ENCODE measurements at places on chromosomes 5 and 9.

- DNase-seq, result no peak
These were observed 93.1 kb upstream of the ITGA1 start for GRCh38 chr5:52694648-52695047.

DNA sequence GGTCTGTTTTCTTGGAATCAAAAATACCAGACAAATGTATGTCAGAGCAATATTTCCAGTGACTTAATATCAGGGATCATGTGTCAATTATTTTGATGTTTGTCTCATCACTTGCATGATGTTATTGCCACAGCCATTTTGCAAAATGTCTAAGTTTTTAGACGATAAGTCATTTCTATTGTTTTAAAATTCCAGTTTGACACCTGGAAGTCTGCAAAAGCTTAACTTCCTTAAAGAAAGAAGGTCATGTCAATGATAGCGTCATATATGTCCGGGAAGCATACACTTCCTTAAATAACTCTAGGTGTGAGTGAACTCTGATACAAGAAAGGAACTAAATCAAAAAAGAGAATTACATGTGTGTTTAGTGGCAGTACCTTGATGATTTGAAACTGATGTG is 259.5 kb downstream of the EDIL3 start:
- DNase-seq, result no peak

DNA sequence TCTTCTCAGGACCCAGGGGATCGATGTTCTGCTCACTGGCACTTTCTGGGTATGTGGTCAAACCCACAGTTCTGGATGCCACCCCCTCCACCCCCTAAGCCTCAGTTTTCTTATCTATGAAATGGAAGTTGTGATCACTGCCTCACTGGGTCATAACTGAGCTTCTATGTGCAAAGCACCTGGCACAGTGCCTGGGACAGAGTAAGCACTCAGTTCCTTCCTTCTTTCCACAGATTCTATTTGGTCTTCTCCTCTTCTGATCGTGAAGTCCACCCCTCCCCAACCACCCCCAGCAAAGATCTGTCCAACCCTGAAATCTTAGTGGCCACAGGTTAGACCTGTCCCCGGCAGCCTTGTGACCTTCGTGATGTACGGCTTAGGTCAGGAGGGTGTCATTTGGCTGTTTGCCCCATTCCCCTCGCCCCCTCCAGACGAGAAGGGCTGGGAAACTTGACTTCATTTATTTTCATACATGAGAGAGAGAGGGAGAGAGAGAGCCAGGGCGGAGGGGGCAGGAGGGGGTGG is 181.4 kb downstream of the FGF18 start:
- DNase-seq, result no peak

- DNase-seq, result peak; percentile 4
These were observed 95.3 kb downstream of the KLF4 start for GRCh38 chr9:107394264-107394663.

- no peak for DNase-seq
These were observed at the start of gene BRINP1 for GRCh38 chr9:119368681-119369581. BRINP1 (minus strand) TSS chr9:119369435; CDS start chr9:119313355, 56,080 bp downstream.

DNA sequence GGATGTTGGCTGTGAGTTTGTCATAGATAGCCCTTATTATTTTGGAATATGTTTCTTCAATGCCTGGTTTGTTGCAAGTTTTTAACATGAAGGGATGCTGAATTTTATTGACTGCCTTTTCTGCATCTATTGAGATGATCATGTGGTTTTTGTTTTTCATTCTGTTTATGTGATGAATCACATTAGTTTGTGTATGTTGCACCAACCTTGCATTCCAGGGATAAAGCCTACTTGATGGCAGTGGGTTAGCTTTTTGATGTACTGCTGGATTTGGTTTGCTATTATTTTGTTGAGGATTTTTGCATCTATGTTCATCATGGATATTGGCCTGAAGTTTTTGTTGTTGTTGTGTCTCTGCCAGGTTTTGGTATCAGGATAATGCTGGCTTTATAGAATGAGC is 225.6 kb downstream of the PCSK1 start:
- DNase-seq, result no peak

GRCh38 chr5:10655161-10655971 is 91.5 kb downstream of the ANKRD33B start:
- no peak for DNase-seq

DNA sequence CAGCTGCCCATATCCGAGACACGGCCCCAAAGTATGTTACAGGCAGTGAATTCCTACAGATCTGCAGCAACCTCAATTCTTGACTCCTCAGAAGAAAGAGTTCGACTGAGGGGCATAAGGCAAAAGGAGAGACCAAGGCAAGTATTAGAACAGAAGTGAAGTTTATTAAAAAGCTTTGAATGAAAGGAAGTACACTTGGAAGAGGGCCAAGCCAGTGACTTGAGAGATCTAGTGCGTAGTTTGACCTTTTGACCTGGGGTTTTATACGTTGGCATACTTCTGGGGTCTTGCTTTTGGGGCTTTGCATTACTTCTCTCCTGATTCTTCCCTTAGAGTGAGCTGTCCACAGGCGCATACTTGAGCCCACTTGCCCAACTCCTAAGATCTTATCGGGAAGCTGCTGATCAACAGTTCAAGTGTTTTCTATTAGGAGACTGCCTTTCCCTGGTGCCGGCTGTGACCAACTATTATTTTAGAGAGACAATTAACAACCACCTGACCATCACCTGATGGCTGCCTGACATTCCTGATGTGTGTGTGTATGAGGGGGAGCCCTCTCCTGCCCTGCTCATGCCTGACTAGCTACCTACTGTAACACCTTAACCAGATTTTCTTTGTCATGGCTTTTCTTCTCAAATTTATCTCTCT is 1.5 kb upstream of the DEPDC1B start:
- no peak for DNase-seq

GRCh38 chr5:109316634-109317033 is 93.1 kb downstream of the PJA2 start:
- peak; percentile 13 for DNase-seq

DNA sequence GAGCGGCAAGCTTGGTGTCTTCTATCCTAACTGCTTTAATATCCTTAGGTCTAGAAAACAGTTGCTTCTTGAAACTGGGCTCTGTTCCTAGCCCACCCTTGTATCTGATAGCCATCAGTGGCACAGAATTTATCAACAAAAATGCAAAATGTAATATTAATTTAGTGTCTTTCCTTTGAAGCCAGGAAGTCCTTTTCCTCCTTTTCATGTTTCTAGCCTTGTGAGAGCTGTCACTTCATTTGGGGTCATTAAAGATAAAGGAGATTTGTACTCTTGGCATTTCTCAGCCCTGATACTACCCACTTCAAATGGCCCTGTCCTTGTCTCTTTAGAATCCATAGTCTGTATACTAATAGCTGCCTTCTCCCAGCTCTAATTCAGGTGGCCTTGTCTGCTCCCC is 111.0 kb downstream of the GAS1 start:
- no peak for DNase-seq

- no peak for DNase-seq
These were observed 58.9 kb upstream of the ORM1 start for GRCh38 chr9:114263853-114264510.

- DNase-seq, result no peak
These were observed 42.9 kb downstream of the LRRTM2 start for GRCh38 chr5:138832218-138832617.

DNA sequence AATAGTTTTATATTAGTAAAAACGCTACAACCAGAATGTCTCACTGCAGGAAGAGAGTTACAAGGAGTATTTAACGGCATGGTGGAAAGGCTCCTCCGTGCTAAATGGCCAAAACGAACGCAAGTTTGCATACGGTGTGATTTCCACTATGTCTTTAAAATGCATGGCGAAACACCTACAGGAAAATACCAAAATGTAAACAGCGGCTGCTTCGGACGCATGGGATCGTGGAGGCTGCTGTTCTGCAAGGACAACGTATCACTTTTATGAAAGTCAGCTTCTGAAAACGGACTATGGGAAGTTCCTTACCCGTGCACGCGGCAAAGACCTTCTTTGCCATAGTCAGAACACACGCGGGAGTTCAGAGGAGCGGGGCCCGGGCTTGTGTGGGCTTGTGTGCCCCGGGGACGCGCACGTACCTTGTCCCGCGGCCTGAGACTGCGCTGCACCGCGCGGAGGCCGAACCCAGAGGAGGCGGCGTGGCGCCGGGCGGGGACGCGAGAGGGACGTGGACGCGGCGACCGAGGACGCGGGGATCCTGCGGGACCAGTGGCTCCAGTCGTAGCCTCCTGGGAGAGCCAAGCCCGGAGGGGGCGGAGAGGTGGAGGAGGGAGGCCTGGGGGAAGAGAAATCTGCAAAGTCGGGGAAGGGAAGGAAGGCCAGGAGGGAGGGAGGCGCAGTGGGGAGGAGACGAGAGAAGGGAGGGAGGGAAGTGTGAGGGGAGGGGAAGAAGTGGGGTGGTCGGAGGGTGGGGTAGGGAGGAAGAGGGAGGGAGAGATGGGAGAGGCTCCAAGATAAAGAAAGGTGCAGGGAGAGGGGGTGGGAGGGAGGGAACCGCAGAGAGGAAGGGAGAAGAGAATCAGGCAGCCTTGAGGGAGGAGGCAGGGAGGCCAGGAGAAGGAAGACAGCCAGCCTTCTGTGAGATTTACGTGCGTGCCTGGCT is at the start of gene CMBL:
CMBL (minus strand) TSS at position 697 of the 943 bp plus-strand sequence. CDS start 17,140 bp downstream, outside the sequence.
- DNase-seq, result peak; percentile 42

GRCh38 chr5:16508730-16509531 is 43.3 kb upstream of the ZNF622 start:
- DNase-seq, result no peak

GRCh38 chr5:177111720-177112394 is 21.7 kb upstream of the NSD1 start:
- DNase-seq, result no peak

GRCh38 chr5:72494623-72495124 is 12.5 kb downstream of the ZNF366 start:
- peak; percentile 91 for DNase-seq

- no peak for DNase-seq
These were observed 236.1 kb downstream of the ADAMTSL1 start for GRCh38 chr9:18710065-18710464.

DNA sequence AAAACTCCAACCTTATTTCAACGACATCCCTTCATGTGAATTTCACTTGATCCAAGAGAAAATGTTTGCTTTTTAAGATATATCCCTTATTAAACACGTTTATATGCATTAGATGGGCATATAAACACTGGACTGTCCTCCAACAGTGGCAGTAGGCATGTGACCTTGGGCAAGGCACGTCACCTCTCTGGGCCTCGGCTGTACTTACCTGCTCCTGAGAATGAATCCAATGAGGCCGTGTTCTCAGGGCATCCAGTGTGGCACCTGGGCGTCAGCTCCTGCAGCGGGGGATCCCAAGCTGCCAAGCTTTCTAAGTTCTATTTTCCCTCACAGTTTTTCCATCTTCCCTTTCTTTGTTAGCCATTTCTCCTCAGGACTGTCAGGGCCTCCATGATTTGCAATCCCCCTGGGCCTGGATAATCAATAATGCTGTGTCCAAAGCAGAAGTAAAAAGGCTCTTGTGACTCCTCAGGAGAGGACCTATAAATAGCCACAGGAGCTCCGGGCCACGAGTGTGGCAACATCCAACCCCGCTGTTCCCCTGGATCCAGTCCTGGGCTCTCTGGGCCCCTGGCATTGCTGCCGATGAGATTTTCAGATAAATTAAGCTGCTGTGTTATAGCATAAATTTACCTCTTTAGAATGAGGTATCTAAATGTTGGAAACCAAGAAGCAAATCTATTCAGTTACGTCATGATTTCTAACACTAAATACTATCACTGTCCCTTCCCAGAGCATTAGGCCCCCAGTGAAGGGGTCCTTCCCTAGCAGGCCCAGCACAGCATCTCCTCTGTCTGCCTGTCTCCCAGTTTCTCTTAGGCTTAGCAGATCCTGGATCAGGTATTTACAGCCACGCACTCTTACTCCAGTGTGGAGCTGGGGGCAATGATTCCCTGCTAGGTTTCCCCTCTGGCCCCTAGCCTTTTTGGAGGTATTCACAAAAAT is 76.8 kb downstream of the PTPN3 start:
- no peak for DNase-seq

- DNase-seq, result no peak
These were observed 419.6 kb downstream of the DNAH5 start for GRCh38 chr5:13524936-13525335.

DNA sequence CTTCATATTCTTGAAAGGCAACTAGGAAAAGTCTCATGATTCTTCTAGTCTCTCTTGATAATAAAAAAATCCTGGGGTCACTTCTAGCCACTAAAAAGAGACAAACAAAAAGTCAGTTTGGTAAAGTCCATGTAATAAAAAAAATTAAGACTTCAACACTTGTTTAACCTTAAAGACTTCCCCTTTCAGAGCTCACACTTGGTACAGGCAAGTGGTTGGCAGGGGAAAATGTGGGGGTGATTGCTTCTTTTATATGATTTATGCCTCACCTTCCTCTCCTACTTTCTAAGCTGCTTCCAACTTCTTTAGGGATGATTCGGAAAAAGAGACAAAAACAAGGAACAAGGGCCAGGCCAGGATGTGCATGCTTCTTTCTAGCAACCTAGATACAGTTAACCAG is 5.1 kb upstream of the ERCC6L2 start:
- no peak for DNase-seq

DNA sequence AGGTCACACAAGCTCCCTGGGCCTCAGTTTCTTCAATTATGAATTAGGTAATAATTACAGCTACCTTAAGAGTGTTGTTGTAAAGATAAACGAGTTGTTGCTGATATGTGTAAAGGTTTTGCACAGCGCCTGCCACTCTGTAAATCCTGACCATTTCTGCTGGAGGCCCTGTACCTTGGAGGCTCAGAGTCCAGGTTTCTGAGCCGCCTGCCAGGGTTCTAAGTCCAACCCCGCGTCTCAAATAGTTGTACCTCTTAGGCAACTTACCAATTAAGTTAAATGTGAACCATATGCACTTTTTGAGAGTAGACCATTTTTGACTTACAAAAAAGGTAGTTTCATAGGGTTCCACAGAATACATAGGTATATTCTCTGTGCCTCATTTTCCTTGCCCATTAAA is 156.8 kb upstream of the KLF9 start:
- DNase-seq, result no peak

GRCh38 chr5:56476487-56476856 is 243.3 kb upstream of the ANKRD55 start:
- DNase-seq, result no peak

DNA sequence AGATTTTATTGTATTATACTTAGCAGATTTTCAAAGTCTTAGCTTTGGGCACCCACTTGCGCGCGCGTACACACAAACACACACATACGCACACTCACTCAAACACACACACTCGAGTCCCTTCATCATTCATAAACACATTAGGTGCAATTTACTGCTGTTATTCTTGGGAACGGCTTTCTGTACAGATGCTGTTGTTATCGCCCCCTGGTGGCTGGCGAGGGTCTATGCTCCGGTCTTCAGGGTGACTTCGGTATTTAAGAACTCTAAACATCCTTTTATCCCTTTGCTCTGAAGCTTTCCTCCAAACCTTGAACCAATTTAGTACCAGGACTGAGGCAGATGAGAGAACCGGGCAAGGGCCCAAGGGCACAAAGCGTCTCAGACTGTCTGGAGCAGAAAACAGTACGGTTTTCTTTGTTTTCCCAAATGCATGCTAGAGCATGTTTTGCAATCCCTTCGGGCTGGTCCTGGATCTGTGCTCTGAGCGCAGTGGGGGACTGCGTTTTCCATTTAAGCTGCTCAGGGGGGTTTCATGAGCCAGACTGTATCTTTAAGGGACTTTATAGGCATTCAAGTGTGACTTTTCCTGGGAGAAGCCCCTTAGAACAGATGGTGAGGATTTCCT is 1.7 kb upstream of the SLIT3 start:
- DNase-seq, result peak; percentile 93

GRCh38 chr5:18968966-18969365 is 1019.0 kb downstream of the CDH18 start:
- no peak for DNase-seq

- peak; percentile 6 for DNase-seq
These were observed 373.4 kb downstream of the GADD45G start for GRCh38 chr9:89978185-89978584.

- no peak for DNase-seq
These were observed 69.5 kb upstream of the HAND1 start for GRCh38 chr5:154547551-154547950.

GRCh38 chr5:169804861-169805260 is 167.8 kb downstream of the DOCK2 start:
- DNase-seq, result peak; percentile 78

Measured in fibroblast of gingiva (primary cell).